ENCODE measurements at places on chromosomes 3 and 15.

DNA sequence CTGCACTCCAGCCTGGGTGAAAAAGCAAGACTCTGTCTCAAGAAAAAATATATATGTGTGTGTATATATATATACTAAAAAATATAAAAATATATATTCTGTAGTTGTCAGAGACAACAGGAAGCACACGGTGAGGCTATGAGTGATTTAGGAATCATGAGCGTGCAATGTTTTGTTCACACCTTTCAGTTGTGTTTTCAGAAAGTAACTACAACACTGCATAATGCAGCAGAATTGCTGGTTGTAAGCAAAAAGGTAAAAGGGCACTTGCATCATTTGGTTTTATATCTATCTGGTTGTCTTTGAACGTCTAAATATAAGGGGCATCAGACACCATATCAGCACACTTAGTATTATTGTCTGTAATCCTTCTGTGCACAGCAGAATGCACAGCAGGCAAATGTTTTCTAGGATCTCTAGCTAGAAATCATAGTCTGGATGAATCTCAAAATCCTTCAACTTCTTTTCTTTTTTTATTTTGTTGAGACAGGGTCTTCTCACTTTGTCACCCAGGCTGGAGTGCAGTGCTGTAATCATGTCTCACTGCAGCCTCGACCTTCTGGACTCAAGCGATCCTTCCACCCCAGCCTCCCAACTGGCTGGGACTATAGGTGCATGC lies 44.8 kb downstream of the CCR3 start:
- DNase-seq: no peak

- DNase-seq: no peak
Measured at GRCh38 chr3:122777563-122777962, 16.1 kb downstream of the HSPBAP1 start.

DNA sequence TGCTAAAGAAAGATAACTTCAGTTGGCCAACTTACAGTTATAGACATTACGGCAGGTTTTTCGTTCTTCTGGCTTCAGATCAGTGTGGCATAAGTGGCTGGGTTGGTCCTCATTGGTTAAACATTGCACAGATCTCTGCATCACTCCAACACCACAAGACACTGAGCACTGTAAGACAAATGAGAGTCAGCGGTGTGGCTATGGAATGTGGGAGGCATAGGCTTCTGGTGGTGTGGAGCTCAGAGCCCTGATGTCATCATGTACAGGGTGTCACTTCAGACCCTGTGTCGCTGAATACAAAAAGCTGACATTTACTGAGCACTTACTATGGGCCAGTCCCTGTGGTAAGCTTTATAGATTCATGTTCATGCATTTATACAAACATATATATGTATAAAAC lies 146.0 kb downstream of the ADAMTS9 start:
- no peak for DNase-seq

DNA sequence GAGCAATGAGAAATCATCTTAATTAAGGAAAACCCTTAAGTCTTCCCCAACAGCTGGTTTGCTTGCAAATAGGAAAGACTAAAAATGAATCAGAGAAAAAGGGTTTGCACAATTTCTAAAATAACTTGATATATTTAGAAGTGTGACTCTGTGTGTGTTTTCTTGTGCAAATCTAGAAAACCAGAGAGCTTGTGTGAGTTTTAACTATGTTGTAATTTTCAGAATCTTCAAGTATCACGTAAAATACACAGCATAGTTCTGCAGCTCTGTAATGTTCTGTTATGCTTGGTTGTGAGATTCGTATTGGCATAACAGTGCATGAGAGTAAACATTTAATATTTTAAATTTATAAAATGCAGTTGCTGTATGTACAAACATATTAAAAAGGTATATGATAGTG lies 74.7 kb upstream of the GAP43 start:
- DNase-seq: no peak

- DNase-seq: no peak
Measured at GRCh38 chr3:177484926-177485325, 287.6 kb upstream of the TBL1XR1 start.

Data from GM03348 (cell line).